HAP-1 (cell line): ENCODE measurements at places on chromosomes 1 and 21.

GRCh38 chr1:62691062-62691844 lies 3.1 kb upstream of the DOCK7 start:
- no peak for DNase-seq

- DNase-seq = no peak
Observed at GRCh38 chr1:78691995-78692747, 42.5 kb downstream of the IFI44 start.

- no peak for DNase-seq
Observed at GRCh38 chr1:50416150-50416527, 7.1 kb downstream of the DMRTA2 start.

GRCh38 chr1:27152829-27153548 lies 1.9 kb downstream of the SLC9A1 start:
- DNase-seq = no peak

DNA sequence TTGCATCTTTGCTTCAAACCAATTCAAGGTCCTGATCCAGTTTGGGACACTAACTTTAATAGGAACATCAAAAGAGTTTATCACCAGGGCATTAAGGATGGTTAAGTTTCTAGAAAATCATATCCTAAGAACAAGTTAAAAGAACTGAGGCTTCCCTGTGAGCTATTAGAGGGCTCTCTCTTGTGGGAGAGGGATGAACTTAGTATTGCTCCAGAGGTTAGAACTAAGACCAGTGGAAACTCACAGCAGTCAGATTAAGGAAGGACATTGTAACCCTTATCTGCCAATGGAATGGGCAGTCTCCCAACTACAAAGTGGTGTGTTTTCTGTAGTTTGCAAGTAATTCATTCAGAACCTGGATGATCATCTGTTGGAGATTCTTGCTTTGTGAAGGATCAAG lies 36.8 kb downstream of the UBE2U start:
- DNase-seq = no peak

DNA sequence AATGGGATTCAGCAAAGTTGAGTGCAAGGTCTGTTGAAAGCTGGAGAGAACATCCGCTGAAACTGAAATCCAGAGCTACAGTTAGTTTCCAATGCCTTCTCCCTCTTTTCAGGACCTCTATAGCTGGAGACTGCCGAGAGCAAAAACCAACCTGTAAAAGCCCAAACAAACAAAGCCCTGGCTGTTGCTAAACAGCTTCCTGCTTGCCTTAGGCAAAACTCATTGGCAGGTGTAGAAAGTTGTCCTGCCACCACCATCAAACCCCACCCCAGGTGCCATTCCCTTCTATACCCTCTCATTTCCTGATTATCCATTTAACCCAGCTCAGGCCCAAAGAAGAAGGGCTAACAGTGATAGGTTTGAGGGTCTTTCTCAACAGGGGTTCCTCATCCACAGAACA lies 24.7 kb downstream of the SCYL3 start:
- DNase-seq = no peak

DNA sequence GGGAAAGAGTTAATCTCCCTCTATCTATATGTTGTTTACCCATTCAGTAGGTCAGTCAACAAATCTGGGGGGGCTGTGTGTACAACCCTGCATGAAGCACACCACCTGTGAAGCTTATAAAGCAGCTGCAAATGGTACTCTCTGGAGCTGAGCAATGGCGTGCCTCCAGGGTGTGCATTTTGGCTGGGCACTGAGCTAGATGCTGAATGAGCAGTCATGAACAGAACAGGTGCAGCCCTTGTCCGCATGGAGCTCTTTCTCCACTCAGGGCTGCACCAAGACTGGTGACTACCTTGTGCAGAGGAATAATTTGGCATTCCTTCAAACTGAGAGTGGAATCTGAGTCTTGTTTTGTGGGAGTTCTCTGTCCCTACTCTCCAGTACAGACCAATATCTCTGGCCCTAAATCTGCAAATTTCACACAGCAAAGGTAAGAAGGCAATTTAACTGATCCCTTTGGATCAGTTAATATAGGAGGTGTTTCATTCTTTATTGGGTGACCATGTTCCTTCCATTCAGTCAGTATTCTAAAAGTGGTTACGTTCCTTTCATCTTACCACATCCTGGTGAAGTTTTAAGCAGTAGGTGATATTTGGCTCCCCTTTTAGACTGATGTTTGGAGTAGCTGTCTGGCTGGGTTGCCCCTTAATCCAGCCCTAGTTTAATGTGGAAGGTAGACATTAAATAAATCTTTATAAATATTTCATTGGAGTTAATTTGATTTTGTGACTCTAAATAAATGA lies 76.0 kb downstream of the GPR88 start:
- DNase-seq = no peak

- DNase-seq = peak; percentile 78
Observed at GRCh38 chr1:74504125-74504932, 8.1 kb downstream of the LRRC53 start.

GRCh38 chr1:98386675-98387440 lies 274.7 kb upstream of the SNX7 start:
- DNase-seq = no peak

GRCh38 chr1:25572708-25573590 lies 29.5 kb downstream of the LDLRAP1 start:
- peak; percentile 42 for DNase-seq

GRCh38 chr1:9942939-9943788 lies at the start of the genes LZIC and NMNAT1:
TSS of gene LZIC (minus strand) at chr1:9943391. CDS start at chr1:9936619, 6,772 bp downstream.
TSS of gene NMNAT1 (plus strand) at chr1:9943475. CDS start at chr1:9972074, 28,599 bp downstream.
- DNase-seq = peak; percentile 94

DNA sequence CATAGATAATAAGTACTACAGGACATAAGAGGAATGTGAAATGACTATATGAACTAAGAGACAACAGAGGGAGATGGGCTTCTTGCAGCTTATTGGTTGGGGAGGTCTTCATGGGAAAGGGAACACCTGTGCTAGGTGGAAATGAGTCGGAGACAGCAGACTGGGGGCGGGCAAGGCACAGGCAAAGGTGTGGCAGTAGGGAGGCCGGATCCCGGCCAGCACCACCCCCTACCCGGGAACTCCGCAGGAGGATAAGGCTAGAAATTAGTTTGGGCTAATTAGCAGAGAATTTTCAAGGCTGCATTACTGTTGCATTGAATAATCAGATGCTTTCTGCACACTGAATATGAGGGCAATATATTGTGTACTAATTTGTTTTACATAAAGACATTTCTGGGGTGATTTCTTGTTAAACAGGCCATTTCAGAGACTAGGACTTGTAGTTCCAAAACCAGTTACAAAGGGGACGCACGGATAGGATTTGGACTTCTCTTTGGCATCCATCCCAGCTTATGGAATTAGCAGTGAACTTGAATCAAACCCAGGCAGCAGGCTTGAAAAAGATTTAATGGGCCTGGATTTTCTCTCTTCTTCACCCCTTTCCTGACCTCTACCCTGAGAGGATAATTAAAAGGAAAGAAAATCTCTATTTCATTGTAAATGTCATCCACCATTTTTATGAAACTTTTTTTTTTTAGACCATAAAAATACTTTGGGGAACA lies 2.2 kb upstream of the HUNK start:
- DNase-seq = no peak

- no peak for DNase-seq
Observed at GRCh38 chr1:57281324-57281723, 142.5 kb downstream of the DAB1 start.

- no peak for DNase-seq
Observed at GRCh38 chr21:39105836-39106235, 77.4 kb downstream of the PSMG1 start.

DNA sequence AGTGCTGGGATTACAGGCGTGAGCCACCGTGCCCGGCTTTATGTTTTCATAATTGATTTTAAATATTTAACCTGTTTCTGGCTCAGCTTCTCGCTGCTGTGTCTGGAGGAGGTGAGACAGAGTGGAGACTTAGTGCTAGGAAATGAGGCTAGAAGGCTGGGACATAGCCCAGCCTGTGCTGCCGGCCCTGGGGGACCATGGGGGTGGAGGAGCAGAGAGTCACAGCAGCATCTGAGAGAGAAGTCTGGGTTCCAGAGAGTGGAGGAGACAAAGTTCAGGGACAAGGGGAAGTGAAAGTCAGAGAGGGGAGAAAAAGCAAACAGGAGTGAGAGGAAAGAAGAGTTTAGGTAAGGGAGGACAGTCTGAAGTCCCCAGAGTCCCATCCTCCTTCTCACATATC lies 71.9 kb downstream of the LHX9 start:
- DNase-seq = no peak

GRCh38 chr1:53665996-53666395 lies 73.0 kb downstream of the GLIS1 start:
- DNase-seq = no peak

DNA sequence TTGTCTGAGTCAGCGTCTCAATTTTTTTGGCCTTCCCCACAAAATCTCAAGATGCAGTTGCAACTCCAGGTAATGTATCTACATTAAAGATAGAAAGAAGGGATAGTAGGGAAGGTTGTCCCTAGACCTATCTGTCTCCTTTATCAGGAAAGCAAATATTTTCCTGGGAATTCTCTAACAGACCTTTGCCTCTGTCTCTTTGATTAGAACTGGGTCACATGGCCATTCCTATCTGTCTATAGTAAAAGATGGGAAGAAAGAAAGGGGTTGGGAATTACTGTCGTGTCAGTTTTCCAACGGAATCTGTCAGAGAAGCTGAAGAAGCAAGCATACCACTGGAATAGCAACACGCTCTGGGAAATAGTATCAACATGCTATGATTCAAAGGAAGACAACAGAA lies 48.7 kb downstream of the ZNF326 start:
- no peak for DNase-seq

GRCh38 chr1:37725851-37726613 lies 33.7 kb downstream of the CDCA8 start:
- no peak for DNase-seq

- DNase-seq = no peak
Observed at GRCh38 chr21:29018540-29018939, 609 bp downstream of the RWDD2B start.

GRCh38 chr1:90851711-90852050 lies 134.6 kb upstream of the BARHL2 start:
- no peak for DNase-seq

- DNase-seq = no peak
Observed at GRCh38 chr1:41414296-41414695, 53.1 kb downstream of the FOXO6 start.

DNA sequence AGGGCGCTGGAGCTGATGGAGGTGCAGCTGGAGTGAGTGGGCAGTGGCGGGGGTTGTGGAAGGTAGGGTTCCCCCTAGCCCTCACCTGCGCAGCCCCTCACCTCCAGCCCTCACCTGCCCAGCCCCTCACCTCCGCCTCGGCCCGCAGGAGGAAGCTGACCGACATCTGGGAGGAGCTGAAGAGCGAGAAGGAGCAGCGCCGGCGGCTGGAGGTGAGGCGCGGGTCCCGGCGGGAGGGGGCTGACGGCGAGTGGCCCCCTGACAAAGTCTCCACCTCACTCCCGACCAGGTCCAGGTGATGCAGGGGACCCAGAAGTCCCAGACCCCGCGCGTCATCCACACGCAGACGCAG lies 2.7 kb downstream of the EVA1B start:
- no peak for DNase-seq

DNA sequence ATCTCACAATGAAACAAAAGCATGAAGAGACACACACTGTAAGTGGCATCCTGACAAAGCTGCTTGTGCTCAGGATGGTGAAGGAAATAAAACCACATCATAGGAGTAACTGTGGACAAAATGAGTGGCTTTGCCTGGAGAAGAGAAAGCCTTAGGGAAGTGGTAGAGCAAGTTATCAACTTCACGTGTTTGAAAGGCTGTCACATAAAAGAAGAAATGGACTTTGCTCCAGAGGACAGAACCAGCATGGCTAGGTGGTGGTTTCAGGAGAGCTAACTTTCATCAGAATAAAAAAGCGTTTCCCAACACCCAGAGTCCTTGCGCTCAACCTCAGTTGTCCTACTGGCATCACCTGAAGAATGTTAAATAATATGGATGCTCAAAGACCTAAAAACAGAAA lies 139.9 kb downstream of the SETD4 start:
- DNase-seq = no peak
